ENCODE measurements at places on chromosomes 16 and 17. TPM values are rescaled to one million over a fixed set of nuclear protein-coding genes. Genes with fewer than 3 reads are reported as not detected.

The SLFN12L gene
- 7.0 TPM for total RNA-seq

- H3K27ac ChIP-seq = no peak overlapping the region
- H3K4me3 ChIP-seq = no peak overlapping the region
- H3K4me1 ChIP-seq = peaks cover 5% of the 10 kb centered on the region
- no peak for DNase-seq
These were observed 723.6 kb downstream of the WWOX start for GRCh38 chr16:78823027-78823426.

GRCh38 chr17:44324571-44325275 is at the start of gene SLC25A39:
Gene SLC25A39, minus strand, starts transcription at chr17:44324823. Its CDS starts 1,261 bp downstream, at chr17:44323562.
- peak within 1 kb of the TSS; percentile 96 for H3K27ac ChIP-seq
- H3K27me3 ChIP-seq = no peaks in the 10 kb centered on the region
- DNase-seq = peak; percentile 98
- peaks cover 29% of the 10 kb centered on the region for H3K36me3 ChIP-seq

The SCGB1C2 gene
- total RNA-seq = not detected

DNA sequence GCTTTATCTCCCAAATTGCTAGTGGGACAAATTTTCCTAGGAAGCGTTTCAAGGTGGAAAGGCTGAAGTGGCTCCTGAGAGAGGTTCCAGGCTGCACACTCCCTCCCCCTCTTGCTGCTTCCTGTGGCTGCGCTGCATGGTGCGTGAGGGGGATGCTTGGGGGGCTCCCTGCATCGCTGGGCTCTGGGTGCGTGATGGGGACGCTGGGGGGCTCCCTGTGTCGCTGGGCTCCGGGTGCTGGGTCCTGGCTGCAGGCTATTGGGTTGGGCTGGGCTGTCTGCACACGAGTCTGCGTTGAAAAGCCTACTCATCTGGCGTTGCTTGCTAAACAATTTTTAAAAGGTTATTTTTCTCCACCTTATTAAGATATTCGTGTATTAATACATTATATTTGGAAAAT is 30.1 kb downstream of the NDEL1 start:
- no peaks in the 10 kb centered on the region for H3K27me3 ChIP-seq
- H3K4me1 ChIP-seq = peaks cover 27% of the 10 kb centered on the region
- no peak overlapping the region for H3K27ac ChIP-seq
- H3K4me3 ChIP-seq = no peak overlapping the region
- DNase-seq = no peak
- H3K36me3 ChIP-seq = peaks cover 97% of the 10 kb centered on the region

Measured in stomach (tissue), 19 donors.